Left ventricle myocardium inferior (tissue), 1 donor: ENCODE measurements at places on chromosomes 7 and 10. TPM values are rescaled to one million over a fixed set of nuclear protein-coding genes. Genes with fewer than 3 reads are reported as not detected.
A peak's percentile ranks its signal among the peaks of the same experiment; 100 is the strongest.

Gene SAMD9
- 2.8 TPM for total RNA-seq

DNA sequence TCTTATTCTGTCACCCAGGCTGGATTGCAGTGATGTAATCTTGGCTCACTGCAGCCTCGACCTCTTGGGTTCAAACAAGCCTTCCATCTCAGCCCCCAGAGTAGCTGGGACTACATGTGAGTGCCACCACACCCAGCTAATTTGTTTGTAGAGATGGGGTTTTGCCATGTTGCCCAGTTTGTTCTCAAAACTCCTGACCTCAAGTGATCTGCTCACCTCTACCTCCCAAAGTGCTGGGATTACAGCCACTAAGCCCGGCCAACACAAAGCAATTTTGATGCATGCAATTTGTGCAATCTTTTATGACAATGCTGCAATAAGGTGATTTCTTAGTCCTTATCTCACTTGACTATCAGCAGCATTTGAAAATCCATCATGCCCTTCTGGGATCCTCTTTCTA, 333.1 kb downstream of the FRMD4A start:
- peaks cover 33% of the 10 kb centered on the region for H3K4me1 ChIP-seq
- H3K4me3 ChIP-seq, result no peak overlapping the region
- peak overlapping the region; percentile 25 for H3K27ac ChIP-seq

GRCh38 chr7:152162287-152162686, 136.8 kb downstream of the GALNT11 start:
- DNase-seq, result no peak
- no peaks in the 10 kb centered on the region for H3K27me3 ChIP-seq
- peaks cover 93% of the 10 kb centered on the region for H3K36me3 ChIP-seq
- no peak overlapping the region for H3K4me3 ChIP-seq
- H3K4me1 ChIP-seq, result no peaks in the 10 kb centered on the region

GRCh38 chr7:98834949-98835348, 34.9 kb downstream of the TMEM130 start:
- no peaks in the 10 kb centered on the region for H3K36me3 ChIP-seq
- peaks cover 10% of the 10 kb centered on the region for H3K4me1 ChIP-seq
- H3K27ac ChIP-seq, result no peak overlapping the region
- no peak overlapping the region for H3K4me3 ChIP-seq

DNA sequence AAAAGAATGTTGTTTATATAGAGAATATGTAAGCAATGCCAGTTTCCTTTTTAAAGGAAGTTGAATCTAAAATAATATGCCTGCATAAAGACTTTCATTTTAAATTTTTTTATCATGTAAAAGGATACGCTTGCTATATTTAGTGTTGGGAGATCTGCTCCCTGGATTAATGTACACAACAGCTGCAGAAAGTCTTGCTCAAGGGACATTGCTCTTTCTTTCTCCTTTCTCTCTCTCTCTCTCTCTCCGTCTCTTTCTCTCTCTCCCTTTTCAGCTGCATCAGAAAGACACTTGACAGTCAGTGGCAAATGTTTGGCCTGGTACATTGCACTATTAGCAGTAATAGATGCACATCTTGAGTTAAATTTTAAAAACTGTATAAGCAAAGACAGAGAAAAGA, 739 bp downstream of the MYPN start:
- no peak for DNase-seq
- H3K4me3 ChIP-seq, result peak overlapping the region; percentile 63
- no peaks in the 10 kb centered on the region for H3K27me3 ChIP-seq
- peaks cover 27% of the 10 kb centered on the region for H3K4me1 ChIP-seq

GRCh38 chr10:375815-376505, 240.7 kb downstream of the ZMYND11 start:
- peaks cover 33% of the 10 kb centered on the region for H3K36me3 ChIP-seq
- H3K4me1 ChIP-seq, result peaks cover 31% of the 10 kb centered on the region
- no peaks in the 10 kb centered on the region for H3K27me3 ChIP-seq
- H3K27ac ChIP-seq, result no peak overlapping the region
- no peak overlapping the region for H3K4me3 ChIP-seq

Gene TSPAN33
- total RNA-seq, result 9.7 TPM

GRCh38 chr10:52232561-52233350, 81.3 kb upstream of the DKK1 start:
- H3K27ac ChIP-seq, result no peak overlapping the region
- H3K4me3 ChIP-seq, result peak overlapping the region; percentile 55
- no peak for DNase-seq
- H3K27me3 ChIP-seq, result no peaks in the 10 kb centered on the region
- peaks cover 12% of the 10 kb centered on the region for H3K4me1 ChIP-seq
- no peaks in the 10 kb centered on the region for H3K36me3 ChIP-seq

- peaks cover 39% of the 10 kb centered on the region for H3K4me1 ChIP-seq
- no peaks in the 10 kb centered on the region for H3K36me3 ChIP-seq
- DNase-seq, result no peak
- no peak overlapping the region for H3K4me3 ChIP-seq
- no peak overlapping the region for H3K27ac ChIP-seq
Observed at GRCh38 chr7:121195874-121196273, 132.9 kb upstream of the WNT16 start.

Gene MUC12
- 0.30 TPM for total RNA-seq

DNA sequence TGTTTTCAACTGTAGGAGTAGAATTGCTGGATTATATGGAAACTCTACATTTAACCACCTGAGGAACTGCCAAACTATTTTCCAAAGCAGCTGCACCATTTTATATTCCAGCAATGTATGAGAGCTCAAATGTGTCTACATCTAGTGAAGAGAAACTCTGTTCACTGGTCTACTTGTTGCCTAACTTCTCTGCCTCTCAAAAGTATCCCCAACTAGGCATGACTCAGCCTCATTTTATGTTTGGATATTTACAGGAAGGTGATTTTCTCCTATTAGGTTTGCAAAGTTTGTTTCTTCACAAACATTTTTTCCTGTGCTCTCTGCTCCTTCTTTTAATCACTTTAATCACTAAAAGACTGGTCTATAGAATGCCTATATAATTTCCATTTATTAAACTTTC, 37.1 kb upstream of the SRI start:
- no peak overlapping the region for H3K4me3 ChIP-seq
- no peaks in the 10 kb centered on the region for H3K27me3 ChIP-seq
- H3K27ac ChIP-seq, result no peak overlapping the region
- H3K36me3 ChIP-seq, result no peaks in the 10 kb centered on the region
- no peaks in the 10 kb centered on the region for H3K4me1 ChIP-seq
- DNase-seq, result no peak

GRCh38 chr10:117768333-117769042, 225.9 kb downstream of the EMX2 start:
- H3K27me3 ChIP-seq, result peaks cover 38% of the 10 kb centered on the region
- no peak overlapping the region for H3K27ac ChIP-seq
- no peak for DNase-seq
- no peaks in the 10 kb centered on the region for H3K4me1 ChIP-seq
- H3K4me3 ChIP-seq, result no peak overlapping the region

GRCh38 chr7:12643644-12644043, 43.8 kb upstream of the ARL4A start:
- H3K4me1 ChIP-seq, result peaks cover 1% of the 10 kb centered on the region
- H3K4me3 ChIP-seq, result no peak overlapping the region
- H3K27me3 ChIP-seq, result no peaks in the 10 kb centered on the region
- H3K27ac ChIP-seq, result no peak overlapping the region

DNA sequence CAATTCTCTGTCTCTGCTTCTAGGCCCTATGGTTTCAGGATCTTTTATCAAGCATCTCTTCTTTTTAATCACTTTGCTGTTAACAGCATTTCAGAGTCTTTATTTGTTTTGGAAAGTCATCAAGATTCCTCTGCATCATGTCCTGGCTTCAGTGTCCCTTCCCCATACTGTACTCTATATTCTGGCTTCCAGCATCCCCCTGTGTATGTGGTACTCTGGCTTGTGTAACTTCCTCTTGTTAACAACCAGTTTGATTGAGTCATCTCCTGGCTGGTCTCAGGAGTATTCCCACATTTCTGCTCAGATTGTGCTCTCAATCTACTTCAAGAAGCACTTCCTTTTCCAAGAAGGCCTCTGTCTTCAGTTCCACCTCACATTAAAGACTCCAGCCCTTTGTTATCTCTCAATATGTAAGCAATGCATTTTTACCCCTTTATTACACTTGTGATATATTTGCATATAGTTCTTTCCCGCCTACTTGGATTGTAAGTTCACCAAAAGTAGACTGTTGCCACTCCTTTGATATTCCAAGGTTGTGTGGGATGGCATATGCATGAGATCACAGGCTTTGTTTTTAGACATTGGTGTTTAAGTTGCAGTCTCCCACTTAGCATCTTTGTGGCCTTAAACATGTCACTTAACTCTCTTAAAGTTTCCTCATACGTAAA, 15.1 kb upstream of the ATE1 start:
- no peaks in the 10 kb centered on the region for H3K27me3 ChIP-seq
- no peaks in the 10 kb centered on the region for H3K36me3 ChIP-seq
- no peak overlapping the region for H3K4me3 ChIP-seq
- DNase-seq, result no peak
- H3K4me1 ChIP-seq, result peaks cover 13% of the 10 kb centered on the region
- peak overlapping the region; percentile 52 for H3K27ac ChIP-seq

DNA sequence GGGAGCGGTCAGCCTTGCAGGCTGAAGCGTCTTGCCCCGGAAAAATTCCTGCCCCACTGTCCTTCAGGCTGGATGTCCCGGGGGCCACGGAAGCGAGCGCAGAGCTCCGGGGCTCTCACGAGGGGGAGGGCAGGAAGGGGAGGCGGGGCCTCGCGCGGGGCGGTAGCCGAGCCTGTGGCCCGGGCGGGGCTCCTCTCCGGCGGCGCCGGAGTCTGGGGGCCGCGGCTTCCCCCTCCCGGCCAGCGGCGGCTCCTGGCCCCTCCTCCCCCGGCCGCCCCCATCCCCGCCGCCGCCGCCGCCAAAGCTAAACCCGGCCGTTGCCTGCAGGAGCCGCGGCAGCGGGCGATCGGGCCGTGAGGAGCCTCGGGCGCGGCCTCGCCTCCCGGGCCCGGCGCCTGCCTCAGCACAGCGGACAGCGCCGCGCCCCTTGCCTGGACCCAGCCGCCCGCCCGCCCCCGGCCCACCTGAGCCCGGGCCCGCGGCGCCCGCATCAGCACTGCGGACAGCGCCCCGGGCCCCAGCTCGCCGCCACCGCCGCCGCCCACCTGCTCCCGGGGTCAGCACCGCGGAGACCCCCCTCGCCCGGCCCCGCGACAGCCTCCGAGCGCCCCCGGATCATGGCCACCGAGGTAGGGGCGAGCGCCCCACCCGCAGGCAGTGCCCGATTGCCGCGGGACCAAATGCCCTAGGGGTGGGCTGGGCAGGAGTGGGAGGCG, at the start of gene GOLGA7B:
TSS of gene GOLGA7B (plus strand) at position 157 of the 716 bp plus-strand sequence. CDS start at position 618, 461 bp downstream.
- DNase-seq, result peak; percentile 18
- no peak within 1 kb of the TSS for H3K27ac ChIP-seq
- no peaks in the 10 kb centered on the region for H3K36me3 ChIP-seq

DNA sequence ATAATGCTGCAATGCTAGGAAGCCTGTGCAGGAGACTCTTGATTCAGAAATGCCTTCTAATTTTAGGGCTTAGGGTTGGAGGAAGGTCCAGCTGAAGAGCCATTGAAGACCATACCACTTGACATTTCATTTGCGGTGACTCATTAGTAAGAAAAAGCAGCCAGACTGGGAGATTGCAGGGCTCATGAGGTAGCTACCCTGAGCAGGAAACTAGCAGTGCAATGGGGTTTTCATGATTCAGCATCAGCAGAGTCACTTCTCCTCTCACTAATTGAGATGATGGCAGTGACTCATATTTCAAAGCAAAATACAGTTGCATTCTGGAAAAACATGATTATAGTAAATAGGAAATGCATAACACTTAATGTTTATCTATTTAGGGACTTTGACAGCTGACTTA, 434.1 kb downstream of the DNAJB9 start:
- H3K27me3 ChIP-seq, result no peaks in the 10 kb centered on the region
- no peak overlapping the region for H3K27ac ChIP-seq
- no peak for DNase-seq
- no peaks in the 10 kb centered on the region for H3K4me1 ChIP-seq
- H3K36me3 ChIP-seq, result no peaks in the 10 kb centered on the region

DNA sequence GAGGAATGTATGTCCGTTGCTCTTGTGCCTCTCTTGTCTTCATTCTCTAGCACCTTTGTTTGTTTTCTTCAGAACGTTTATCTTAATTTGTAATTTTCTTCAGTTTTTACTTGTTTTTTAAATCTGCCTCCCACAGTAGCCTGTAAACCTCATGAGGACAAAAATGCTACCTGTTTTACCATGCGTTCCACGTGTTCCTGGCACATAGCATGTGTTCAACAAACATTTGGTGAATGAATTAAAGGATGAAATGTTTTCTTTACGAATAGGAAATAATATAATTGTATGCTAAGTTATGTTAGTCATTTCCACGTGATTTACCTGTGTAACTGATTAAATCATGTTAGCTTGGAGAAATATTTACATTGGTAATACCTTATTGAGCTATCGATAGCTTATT, 2.2 kb downstream of the RBM33 start:
- no peak overlapping the region for H3K27ac ChIP-seq
- no peaks in the 10 kb centered on the region for H3K27me3 ChIP-seq
- peaks cover 56% of the 10 kb centered on the region for H3K4me1 ChIP-seq
- no peak for DNase-seq
- H3K36me3 ChIP-seq, result peaks cover 29% of the 10 kb centered on the region
